ENCODE measurements at places on chromosomes 5 and 9.

GRCh38 chr5:126251024-126251423, 172.2 kb upstream of the GRAMD2B start:
- no peak for DNase-seq

GRCh38 chr9:127697575-127697974, 9.2 kb upstream of the CFAP157 start:
- no peak for DNase-seq

GRCh38 chr9:137021979-137022661, 5.9 kb downstream of the ABCA2 start:
- DNase-seq: no peak

DNA sequence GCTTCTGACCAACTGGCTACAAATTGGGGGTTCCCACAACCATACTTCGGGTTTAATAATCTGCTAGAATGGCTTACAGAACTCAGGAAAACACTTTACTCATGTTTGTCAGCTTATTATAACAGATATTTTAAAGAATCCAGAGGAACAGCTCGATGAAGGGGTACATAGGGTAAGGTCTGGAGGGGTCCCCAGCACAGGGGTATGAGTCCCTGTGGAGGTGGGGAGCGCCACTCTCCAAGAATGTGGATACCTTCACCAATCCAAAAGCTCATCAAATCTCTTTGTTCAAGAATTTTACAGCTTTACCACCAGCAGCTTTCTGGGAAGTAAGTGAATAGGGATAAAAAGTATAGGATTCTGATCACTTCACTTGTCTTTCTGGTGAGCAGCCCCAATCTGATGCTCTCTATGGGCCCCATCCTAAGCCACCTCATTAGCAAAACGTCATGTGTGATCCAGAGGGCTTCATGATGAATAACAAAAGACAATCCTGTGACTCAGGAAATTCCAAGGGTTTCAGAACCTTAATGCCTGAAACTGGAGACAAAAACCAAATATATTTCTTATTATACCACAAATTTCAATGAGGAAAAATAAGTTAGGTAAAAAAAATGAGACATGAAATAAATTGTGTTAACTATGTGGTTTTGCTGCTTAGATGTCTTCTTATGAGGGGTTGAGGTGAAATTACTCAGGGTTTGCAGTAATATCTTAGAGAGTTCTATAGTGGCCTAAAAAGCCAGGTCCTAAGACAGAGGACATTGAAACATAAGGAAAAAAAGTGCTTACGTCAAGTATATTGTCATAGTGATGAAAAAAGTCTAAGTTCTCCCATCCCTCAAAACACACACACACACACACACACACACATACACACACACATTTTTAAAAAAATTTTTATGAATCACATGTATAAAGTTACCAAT, 290.5 kb downstream of the ANXA1 start:
- DNase-seq: no peak

- no peak for DNase-seq
These were observed 374.2 kb downstream of the MAN2A1 start for GRCh38 chr5:110063640-110064602.

DNA sequence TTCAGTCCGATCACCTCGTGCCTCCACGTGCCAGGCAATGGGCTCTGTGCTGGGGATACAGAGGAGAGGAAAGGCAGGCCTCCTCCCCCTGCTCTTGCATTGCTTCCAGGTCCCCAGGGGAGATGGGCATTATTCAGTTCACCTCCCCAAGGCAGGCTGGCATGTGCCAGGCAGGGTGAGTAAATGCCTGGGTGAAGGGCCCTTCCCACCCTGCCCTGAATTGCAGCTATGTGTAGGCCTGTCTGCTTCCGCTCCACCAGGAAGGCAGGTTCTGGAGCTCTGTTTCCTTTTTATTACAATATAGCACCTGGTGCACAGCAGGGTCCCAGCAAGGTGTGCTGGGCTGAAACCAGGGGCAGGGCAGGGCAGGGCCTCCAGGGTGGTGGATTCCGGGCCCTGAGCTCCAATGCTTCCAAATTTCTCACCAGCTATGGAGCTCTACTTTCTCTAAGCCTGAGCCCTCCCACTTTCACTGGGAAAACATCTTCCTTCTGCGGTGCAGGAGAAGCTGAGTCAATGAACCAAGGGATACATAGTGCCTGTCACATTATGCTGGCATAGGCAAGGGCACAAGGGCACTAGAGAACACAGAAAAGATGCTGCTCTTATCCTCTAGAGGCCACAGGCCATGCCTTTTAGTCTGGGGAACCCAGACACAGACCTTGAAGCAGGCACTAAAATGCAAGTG, 42.0 kb downstream of the SHB start:
- DNase-seq: no peak

Measured in NCI-H446 treated with DMSO at 0.1 percent for 48 hours (cell line).